ENCODE measurements at places on chromosomes 2 and 18.

DNA sequence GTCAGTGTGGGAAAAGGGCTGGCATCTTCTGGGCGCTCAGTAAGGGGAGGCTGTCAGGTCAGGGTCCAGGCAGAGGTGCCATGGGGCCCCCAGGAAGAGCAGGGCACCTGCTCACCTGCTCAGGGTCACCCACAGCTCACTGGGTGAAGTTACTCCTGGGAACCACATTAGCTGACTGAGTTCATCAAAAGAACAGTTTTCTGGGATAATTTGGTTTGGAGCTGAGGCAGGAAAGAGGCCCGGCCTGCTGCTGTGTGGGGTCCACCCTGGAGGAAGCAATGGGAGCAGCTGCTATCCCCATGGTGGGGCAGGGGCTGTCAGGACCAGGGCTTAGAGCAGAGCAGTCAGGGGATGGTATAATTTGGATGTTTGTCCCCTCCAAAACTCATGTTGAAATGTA, 97.2 kb upstream of the GPC1 start:
- DNase-seq = no peak

DNA sequence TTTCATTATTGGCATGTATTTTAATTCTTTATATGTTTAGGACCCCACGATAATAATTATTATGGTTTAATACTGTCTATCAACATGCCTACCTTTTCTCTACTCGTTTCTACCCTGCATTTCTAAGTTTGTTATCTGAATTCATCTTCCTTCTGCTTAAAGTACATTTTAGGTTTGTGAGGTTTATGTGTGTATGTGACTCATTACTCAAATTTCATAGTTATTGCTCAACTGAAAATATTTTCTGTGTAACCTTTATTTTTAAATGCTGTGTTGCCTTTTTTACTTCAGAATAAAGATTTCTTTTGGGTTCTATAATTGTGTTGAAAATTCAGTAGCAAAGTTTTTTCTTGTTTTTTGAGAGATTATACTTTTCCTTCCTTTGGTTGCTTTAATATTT, 933.9 kb upstream of the LRRTM1 start:
- no peak for DNase-seq

GRCh38 chr2:20994130-20994529, 49.7 kb downstream of the APOB start:
- no peak for DNase-seq

GRCh38 chr2:231104115-231104713, 20.6 kb downstream of the HTR2B start:
- DNase-seq = peak; percentile 25
